ENCODE measurements at places on chromosomes 16 and 17. TPM values are rescaled to one million over a fixed set of nuclear protein-coding genes. Genes with fewer than 3 reads are reported as not detected.
A peak's percentile ranks its signal among the peaks of the same experiment; 100 is the strongest.

Gene DNAAF8
- total RNA-seq, result 0.06 TPM

Gene CANT1
- 77.2 TPM for total RNA-seq

Gene CLEC3A
- not detected for total RNA-seq

Gene PIMREG
- total RNA-seq, result 94.6 TPM

Gene HAP1
- not detected for total RNA-seq

Gene PERCC1
- not detected for total RNA-seq

Gene TMC6
- not detected for total RNA-seq

Gene OR2C1
- total RNA-seq, result 0.17 TPM

Gene XYLT1
- total RNA-seq, result 3.7 TPM

GRCh38 chr16:9322769-9323168 is 231.3 kb downstream of the HAPSTR1 start:
- no peak for DNase-seq

DNA sequence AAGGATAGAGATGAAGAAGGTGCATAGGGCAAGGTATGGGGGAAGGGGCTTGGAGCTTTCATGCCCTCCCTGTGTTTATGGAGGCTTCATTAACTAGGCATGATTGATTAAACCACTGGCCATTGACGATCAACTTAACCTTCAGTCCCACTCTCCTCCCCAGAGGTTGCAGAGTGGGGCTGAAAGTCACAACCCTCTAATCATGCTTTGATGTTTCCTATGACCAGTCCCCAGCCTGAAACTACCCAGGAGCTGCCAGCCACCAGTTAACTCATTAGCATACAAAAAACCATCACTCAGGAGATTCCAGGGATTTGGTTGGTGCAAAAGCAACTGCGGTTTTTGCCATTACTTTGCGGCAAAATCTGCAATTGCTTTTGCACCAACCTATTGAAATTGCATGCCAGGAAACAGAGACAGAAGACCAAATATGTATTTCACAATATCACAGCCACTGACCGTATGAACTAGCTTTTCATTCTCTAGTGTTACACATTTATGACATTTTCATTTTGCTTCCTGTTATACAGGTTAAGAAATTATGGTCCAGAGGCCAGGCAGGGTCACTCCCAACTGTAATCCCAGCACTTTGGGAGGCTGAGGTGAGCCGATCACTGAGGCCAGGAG is 5.4 kb downstream of the GFOD2 start:
- no peak for DNase-seq

- peak; percentile 64 for DNase-seq
Observed at GRCh38 chr17:12983991-12984884, 33.6 kb downstream of the ELAC2 start.

DNA sequence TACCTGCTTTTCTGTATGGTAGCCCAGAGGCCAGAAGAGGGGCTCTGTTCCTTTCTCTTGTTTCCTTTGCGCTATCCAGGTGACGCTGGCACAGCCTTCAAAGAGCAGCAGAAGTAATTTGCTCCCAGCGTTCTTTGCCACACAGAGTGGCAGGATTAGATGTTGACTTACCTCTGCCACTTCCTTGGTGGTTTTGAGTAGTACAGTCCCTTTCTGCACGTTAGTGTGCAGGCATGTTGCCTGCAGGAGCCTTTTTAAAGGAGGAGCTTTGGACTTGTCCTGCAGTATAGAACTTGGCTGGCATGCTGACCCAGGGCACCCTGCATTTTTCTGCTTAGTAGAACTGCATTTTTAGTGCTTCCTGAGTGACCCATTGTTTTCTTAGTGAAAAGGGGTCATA is at the start of gene ABCC11:
Gene ABCC11, minus strand, starts transcription at position 229 of the 400 bp plus-strand sequence. CDS start 15,618 bp downstream, outside the sequence.
- no peak for DNase-seq

GRCh38 chr16:2091547-2092255 is 43.9 kb downstream of the TSC2 start:
- DNase-seq, result no peak

- DNase-seq, result no peak
Observed at GRCh38 chr17:2095536-2095910, 40.6 kb downstream of the HIC1 start.

GRCh38 chr17:63452962-63453551 is 7.0 kb upstream of the CYB561 start:
- no peak for DNase-seq

DNA sequence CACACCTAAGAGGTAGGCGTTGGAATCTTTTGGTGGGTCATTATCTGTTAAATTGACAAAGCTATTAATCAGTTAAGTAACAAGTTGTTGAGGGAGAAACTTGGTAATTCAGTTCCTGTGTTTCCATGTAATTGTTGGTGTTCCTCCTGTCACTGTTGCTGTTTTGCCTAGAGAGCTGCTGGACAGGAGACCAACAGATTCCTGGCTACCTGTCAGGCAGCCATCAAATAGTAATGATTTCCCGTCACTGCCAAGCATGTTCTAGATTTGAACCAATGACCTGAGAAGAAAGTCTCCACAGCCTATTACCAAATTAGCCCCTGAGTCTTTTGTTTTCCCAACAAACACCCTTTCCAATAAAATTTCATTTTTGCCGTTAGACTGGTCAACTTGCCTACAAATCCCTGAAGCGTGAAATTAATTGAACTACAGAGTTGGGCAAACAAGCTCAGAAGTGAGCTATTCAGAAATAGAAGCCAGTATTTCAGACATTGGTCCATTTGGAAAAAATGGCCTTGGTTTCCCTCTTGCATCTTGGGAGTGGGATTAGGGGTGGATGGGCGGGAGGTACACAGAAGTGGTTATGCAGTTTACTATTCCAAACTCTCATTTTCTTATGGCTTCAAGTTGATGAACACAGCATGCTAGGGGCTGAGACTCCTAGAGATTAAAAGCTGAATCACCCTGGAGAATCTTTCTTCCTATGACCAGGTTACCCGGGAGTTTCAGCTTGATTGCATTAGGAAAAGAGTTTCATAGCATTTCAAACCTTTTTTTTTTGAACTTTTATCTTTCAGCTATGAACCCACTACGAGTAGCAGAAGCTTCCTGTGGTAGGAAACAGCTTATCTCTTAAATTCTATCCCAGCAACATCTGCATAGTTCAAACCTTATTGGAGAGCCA is 262.8 kb upstream of the MAF start:
- no peak for DNase-seq

DNA sequence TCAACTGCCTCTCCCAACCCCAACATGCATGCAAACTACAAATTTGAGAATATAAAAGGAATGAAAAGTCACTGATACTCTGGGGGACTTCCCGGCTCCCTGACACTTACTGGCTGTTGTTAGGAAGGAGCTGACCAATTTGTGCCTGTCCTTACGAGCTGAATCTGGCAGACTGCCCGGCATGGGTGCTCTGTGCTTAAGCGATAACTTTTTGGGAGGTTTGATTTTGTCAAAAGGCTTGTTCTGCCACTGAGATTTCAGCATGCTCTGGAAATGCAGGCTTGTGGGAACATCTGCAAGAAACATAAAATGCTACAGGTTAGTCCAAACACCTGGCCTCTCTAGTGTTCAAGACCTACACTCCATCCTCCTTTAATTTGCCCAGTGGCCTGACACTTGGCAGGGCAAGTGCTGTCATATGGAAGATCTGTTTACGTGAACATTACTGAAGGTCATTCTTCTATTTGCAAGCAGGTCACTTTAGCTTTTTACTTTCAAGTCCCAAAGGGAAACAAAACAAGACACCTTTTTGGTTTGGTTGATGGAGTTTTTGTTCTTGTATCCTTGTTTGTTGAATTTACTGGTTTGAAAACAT is 40.6 kb downstream of the STH start:
- no peak for DNase-seq

DNA sequence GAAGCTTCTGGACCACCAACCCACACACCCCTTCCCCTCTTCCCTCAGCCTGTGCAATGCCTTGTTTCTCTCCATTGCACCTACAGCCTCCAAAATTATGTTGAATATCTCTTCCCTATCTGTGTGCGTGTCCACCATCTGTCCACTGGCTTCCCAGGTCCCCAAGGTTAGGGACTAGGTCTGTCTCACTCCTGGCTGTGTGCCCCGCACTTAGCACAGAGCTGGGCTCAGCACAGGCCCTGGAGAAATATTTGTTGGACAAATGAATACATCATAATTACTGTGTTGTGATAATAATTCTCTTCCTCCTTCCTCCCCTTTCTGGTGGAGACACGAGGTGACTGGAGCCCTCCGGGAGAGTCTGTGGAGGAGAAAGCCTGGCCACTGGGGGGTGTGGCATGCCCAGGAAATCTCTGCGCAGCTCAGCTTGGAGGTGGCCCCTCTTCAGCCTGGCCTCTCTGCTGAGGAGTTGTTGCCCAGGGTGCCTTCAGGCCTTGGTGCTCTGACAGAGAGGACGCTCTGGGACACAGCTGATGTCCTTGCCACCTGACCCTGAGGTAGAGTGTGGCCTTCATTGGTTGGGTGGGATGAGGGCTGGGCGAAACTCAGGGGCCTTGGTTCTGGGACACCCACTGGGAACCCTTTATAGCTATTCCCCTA is 3.3 kb upstream of the BRD7 start:
- DNase-seq, result no peak

DNA sequence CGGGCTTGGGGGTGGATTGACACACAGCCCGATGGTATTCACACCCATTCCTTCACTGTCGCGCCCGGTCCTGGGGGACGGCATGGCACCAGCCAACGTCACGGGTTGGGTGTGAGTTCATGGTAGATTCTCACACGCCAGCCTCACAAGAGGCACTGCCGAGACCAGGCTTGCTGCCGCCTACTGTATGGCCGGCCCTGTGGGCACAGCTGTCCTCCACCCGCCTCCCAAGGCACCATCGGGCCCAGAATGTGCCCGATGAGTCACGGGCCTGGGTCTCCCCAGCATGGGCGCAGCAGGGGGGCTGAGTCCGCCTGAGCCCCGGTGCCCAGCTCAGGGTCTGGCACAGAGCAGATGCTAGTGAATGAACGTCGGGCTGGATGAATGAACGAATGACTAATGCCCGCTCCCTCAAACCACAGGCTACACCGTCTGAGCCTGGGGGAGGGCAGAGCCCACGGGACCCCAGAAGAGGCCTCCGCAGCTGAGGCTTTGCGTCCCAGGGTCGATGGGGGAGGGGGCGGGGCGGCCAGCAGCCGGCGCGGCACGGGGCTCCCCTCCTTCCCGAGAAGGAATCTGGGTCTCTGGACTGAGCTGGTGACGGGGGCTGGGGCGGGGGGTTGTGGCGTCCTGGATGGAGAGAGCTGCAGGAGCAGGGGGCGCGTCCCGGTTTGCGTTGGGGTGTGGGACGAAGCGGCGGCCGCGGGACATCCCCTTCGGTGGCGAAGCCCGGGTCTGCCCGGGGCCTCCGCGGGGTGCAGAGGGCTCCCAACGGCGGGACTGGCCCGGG is 829 bp downstream of the PITPNM3 start:
- peak; percentile 66 for DNase-seq

- peak; percentile 93 for DNase-seq
Observed at GRCh38 chr16:54446639-54447038, 160.1 kb upstream of the IRX3 start.

DNA sequence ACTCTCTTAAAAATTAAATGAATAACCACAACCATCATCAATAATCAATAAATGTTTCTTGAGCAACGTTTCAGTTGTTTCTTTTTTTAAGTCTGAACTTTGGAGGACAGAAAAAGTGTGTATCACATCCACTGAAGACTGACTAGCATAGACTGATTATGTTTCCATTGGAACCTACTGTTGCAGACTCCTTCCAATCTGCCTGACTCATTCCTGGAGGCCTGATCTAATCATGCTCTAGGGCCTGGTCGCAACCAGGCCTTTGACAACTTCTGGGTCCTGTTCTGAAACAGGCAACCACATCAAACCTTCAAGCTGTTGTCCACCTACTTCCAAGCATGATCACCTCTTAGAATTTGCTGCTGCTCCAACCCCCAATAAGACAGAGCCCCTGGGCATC is 109.2 kb upstream of the NUDT7 start:
- no peak for DNase-seq

- DNase-seq, result no peak
Observed at GRCh38 chr16:79278506-79278905, 322.0 kb downstream of the MAF start.

GRCh38 chr17:34633760-34634159 is 54.4 kb downstream of the TMEM132E start:
- DNase-seq, result no peak

GRCh38 chr17:68057531-68057952 is 22.0 kb downstream of the KPNA2 start:
- DNase-seq, result peak; percentile 38

DNA sequence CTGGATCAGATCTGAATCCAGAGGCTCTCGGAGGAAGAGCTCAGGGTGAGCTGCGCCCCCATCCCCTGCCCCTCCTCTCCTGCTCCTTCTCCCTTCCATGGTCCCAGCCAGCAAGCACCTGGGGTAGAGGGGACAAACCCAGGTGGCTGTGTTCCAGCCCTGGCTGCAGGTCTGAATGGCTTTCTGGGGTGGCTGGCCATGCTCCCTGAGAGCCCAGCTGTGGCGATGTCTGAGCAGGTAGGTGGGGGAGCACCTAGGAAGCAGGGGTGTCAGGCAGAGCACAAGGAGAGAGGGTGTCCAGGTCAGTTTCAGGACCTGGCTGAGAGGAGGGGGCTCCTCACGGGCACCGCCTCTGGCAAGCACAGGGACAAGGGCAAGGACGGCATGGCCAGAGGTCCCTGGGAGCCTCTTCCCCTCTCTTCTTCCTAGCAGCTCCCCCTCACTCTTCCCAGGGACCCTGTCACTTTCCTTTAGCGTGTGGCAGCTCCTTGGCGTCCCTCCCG is 310.0 kb downstream of the SEC14L1 start:
- no peak for DNase-seq

GRCh38 chr16:57657228-57657627 is 10.9 kb upstream of the ADGRG3 start:
- DNase-seq, result no peak

- DNase-seq, result no peak
Observed at GRCh38 chr17:81035521-81036196, 708 bp downstream of the BAIAP2 start.

DNA sequence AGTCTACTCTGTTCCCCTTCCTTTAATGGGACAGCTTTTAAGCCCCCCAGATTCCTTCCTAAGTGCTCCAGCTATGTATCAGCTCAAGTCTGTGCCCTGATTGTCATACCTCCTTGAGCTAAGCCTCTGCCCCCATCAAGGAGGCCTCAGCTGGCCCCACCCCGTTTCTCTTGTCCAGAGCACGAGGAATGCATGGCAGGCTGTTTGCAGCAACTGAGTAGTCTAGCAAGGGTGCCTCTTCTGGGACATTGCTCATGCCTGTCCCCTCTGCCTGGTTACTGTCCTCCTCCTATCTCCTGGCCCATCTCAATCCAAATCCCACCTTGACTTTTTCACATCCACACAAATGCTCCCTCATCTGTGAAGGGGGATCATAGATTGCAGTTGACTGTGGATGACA is 27.8 kb upstream of the TMEM220 start:
- no peak for DNase-seq

GRCh38 chr17:72226322-72226721 is 105.5 kb downstream of the SOX9 start:
- DNase-seq, result no peak

- peak; percentile 63 for DNase-seq
Observed at GRCh38 chr17:36850790-36851189, 86.5 kb upstream of the LHX1 start.
